ENCODE measurements at places on chromosomes 1 and 21.

- DNase-seq, result no peak
These were observed 330.0 kb downstream of the SETD4 start for GRCh38 chr21:35730325-35730724.

- no peak for DNase-seq
These were observed 3.5 kb downstream of the FCRLA start for GRCh38 chr1:161710560-161710959.

- no peak for DNase-seq
These were observed 34.2 kb downstream of the SERINC2 start for GRCh38 chr1:31447210-31447609.

GRCh38 chr1:30749691-30750583, 7.6 kb downstream of the LAPTM5 start:
- no peak for DNase-seq

- no peak for DNase-seq
These were observed 25.5 kb downstream of the CD34 start for GRCh38 chr1:207885129-207886032.

- no peak for DNase-seq
These were observed 97.3 kb downstream of the USH2A start for GRCh38 chr1:216325946-216326345.

GRCh38 chr1:92536980-92537884, 50.5 kb upstream of the GFI1 start:
- no peak for DNase-seq

DNA sequence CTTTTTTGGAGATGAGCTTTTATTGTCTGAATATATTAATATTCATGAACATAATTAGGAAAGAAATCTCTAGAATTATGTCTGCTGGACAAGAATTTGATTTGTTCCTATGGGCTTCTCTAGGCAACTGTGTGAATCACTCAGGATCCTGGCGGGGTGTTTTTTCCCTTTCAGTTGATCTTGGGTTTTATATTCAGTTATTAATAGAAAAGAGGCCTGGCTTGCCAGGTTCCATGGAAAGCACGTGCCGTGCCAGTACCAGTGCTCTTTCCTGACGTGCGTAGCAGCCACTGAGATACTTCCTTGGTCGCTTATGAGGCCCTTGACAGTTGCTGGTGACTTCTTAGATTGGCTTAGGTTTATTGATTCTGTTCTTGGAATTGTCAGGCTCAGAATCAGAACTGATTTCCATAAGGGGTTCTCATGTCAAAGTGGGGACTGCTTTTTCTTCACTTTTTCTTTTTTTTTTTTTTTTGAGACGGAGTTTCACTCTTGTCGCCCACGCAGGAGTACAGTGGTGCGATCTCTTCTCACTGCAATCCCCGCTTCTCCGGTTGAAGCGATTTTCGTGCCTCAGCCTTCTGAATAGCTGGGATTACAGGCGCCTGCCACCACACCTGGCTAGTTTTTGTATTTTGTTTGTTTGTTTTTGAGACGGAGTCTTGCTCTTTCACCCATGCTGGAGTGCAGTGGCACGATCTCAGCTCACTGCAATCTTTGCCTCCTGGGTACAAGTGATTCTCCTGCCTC, 48.7 kb upstream of the KIF1B start:
- DNase-seq, result no peak

- no peak for DNase-seq
These were observed 141.0 kb upstream of the HP1BP3 start for GRCh38 chr1:20928146-20928545.

GRCh38 chr1:234316937-234317336, 56.3 kb upstream of the COA6 start:
- no peak for DNase-seq

DNA sequence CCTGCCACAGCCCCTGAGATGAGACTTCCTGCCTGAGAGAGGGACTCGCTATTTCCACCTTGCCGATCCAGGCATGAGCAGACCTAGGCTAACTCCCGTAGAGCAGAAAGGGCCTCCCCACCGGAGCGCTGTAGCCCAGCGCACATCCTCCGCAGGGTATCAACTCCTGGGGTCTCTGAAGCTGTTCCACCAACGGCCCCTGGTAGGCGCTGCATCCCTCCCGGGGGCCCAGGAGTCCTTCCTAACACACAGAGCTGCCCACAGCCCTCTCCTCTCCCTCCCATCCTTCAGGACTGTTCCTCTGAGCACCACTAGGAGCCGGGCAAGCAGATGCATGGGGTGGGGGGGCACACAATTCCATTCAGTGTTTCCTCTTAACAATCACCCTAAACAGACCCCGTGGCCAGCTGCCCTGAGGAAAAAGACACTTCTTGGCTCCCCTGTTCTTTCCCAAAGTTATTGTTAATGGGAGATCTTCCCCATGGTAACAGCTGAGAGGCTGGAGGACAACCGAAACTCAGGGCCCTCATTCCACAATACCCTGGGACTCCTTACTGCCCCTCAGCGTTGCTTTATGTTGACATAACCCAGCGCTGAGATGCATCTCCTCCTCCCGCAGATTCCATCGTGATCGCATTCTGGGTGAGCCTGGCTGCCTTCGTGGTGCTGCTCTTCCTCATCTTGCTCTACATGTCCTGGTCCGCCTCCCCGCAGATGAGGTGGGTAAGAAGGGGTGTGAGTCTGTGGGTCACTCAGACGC, 7.5 kb downstream of the MRAP start:
- DNase-seq, result no peak

DNA sequence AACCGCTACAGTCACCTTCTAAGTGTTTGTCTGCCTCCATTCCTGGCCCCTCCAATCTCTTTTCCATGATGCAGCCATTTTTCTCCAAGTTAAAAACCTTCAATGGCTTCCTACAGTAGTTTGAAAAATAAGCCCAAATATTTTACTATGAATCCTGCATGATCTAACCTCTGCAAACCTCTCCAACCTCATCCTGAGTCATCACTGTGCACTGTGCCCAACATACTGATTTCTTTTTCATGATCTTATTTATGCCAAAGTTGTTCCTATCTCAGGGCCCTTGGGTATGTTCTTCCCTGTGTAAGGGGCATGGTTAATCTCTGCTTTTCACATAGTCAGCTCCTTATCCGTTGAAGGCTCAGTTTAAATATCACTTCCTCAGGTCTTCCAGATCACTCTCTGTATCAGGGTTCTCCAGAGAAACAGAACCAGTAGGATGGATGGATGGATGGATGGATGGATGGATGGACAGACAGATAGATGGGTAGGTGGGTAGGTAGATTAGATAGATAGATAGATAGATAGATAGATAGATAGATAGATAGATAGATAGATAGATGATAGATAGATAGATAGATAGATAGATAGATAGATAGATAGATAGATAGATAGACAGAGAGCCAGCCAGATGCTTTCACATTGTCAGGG, 18.1 kb upstream of the PTPN14 start:
- DNase-seq, result no peak

GRCh38 chr1:172246521-172247390, 173.7 kb upstream of the C1orf105 start:
- DNase-seq, result no peak

- DNase-seq, result no peak
These were observed 43.3 kb downstream of the EPRS1 start for GRCh38 chr1:220003015-220003414.

- DNase-seq, result no peak
These were observed 10.3 kb upstream of the AGTRAP start for GRCh38 chr1:11725616-11726015.

GRCh38 chr1:209486861-209487593, 96.5 kb upstream of the CAMK1G start:
- DNase-seq, result peak; percentile 5

GRCh38 chr1:207417076-207417475, 37.1 kb upstream of the CR2 start:
- DNase-seq, result no peak

- DNase-seq, result peak; percentile 7
These were observed 930 bp downstream of the DHCR24 start for GRCh38 chr1:54885807-54886723.

- DNase-seq, result no peak
These were observed 1106.9 kb upstream of the ADGRL4 start for GRCh38 chr1:80113168-80114038.

- DNase-seq, result no peak
These were observed 149.5 kb downstream of the GRIK3 start for GRCh38 chr1:36884801-36885200.

- DNase-seq, result no peak
These were observed 184.5 kb downstream of the DHRS3 start for GRCh38 chr1:12433323-12434053.

GRCh38 chr1:76786222-76786621, 81.1 kb upstream of the ST6GALNAC5 start:
- DNase-seq, result no peak

- no peak for DNase-seq
These were observed 50.5 kb upstream of the PRELP start for GRCh38 chr1:203424861-203425662.

- no peak for DNase-seq
These were observed 14.0 kb upstream of the S100B start for GRCh38 chr21:46618738-46619379.

DNA sequence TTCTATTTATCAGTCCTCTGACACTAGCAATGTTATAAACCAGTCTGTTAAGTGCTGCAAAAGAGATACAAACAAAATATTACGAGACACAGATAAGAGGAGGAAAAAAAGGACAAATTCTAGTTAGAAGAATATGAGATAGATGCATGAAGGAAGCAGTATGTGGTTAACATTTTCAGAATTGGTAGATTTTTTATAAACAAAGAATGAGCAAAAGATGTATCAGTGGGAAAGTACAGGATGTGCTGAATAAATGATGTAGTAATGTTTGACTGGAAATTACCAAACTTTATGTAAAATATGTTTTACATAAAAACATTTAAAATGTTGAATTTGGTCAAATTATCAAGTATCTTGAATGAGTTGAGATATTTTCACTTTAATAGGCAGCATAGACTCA, 574.2 kb downstream of the NUF2 start:
- DNase-seq, result no peak

DNA sequence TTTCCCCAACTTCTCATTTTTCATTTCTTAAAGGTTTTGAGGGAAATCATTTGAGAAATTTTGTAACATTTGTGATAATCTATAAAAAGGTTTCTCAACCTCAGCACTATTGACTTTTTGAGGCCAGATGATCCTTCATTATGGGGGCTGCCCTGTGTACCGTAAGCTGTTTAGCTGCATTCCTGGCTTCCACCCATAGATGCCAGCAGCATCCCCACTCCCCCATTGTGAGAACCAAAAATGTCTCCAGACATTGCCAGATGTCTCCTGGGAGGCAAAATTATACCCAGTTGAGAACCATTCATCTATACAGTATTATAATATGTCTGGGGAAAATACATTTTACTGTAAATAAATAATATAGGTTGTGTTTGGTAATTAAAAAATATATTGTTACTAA, 146.0 kb downstream of the PBX1 start:
- no peak for DNase-seq

DNA sequence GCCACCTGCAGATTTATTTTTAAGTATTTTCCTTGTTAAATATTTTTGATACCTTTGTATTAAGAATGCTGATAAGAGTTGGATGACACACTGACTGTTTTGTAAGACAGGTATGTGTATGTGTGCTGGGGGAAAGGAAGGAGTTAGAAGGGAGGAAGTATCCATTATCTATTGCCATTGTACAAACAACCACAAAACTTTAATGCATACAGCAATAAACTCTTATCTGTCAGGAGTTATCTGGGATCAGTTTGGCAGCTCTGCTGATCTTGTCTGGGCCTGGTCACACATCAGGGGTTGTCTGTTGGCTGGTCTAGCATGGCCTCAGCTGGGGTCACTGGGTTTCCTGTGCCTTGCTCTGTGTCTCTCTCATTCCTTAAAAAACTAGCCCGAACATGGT, 423.9 kb upstream of the USP24 start:
- DNase-seq, result no peak

GRCh38 chr1:84538599-84538998, 32.2 kb upstream of the GNG5 start:
- no peak for DNase-seq

- DNase-seq, result no peak
These were observed 8.8 kb upstream of the HES5 start for GRCh38 chr1:2538872-2539271.

GRCh38 chr1:107889524-107889923, 75.5 kb downstream of the VAV3 start:
- no peak for DNase-seq

DNA sequence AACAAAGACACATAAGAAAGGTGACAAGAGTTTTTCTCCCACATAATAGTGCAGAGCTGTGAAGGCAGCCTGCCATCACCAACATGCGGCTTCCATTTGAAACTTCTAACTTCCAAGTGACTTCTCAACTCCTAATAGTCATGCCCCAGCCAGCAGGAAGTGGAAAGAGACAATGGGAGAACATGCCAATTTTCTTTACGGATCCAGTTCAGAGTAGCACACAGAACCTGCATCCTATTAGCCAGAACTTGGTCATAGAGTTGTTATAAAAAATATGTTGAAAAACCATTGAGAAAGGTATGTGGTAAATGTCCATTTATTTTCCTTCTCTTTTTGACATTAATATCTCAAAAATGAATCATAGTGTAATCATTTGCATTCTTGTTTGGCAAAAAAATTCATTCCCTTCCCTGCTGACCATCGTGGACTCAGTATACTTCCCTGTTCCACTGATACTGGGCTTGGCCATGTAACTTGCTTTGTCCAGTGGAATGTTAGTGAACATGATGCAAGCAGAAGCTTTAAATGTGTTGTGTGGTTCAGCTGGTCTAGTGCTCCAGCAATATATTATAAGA, 197.4 kb downstream of the SEC16B start:
- DNase-seq, result no peak

DNA sequence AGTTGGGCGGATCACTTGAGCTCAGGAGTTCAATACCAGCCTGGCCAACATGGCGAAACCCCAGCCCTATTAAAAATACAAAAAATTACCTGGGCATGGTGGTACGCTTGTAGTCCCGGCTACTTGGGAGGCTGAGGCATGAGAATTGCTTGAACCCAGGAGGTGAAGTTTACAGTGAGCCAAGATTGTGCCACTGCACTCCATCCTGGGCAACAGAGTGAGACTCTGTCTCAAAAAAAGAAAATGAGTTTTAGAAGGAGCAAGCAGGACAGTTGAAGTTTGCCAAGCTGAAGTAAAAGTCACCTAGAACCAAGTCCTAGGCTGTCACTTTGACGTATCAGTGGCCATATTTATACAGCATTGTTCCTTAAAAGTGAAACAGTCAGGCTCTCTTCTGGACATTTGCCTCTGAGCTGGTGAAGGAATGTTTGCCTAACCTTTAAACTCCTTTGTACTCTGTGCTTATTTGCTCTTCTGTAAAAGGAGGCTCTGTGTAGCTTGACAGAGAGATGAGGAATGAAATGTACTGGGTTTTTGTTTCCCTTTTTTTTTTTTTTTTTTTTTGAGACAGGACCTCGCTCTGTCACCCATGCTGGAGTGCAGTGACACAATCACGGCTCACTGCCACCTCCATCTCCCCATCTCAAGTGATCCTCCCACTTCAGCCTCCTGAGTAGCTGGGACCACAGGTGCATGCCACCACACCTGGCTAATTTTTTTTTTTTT, 2.8 kb downstream of the RAB4A start:
- DNase-seq, result no peak

DNA sequence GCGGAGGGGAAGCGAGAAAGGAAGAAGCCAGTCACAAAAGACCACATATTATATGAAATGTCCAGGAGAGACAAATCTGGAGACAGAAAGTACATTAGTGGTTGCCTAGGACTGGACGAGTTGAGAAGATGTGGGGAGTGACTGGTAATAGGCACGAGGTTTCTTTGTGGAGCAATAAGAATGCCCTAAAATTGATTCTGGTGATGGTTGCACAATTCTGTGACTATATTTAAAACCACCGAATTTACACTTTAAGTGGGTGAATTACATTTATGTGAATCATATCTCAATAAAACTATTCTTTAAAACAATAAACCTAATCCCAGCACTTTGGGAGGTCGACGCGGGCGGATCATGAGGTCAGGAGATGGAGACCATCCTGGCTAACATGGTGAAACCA, 63.1 kb downstream of the ZNF281 start:
- no peak for DNase-seq

All from SW 1271 (cell line).